NCI-H1436 (cell line): ENCODE measurements at places on chromosomes 3 and 15.

GRCh38 chr3:42520336-42520735 is 17.9 kb downstream of the VIPR1 start:
- DNase-seq, result no peak

DNA sequence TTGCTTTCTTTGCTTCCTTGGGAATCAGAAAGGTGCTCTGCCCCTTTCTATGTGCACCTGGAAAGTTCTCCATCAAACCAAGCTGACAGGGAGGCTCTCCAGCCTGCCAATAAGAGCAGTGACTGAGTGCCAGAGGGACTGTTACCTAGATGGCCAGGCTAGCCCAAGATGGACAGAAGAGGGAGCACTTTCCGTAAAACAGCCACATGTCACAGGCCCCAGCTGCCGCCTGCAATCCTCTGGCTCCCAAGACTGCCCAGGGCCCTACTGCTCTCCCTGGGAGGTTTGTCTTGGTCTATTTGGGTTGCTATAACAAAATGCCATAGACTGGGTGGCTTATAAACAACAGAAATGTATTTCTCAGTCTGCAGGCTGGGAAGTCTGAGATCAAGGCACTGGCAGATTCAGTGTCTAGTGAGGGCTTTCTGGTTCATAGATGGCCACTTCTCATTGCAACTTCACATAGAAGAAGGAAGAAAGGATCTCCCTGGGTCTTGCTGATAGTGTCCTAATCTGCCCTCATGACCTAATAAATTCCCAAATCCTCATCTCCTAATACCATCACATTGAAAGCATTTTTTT is 72.3 kb downstream of the TAMM41 start:
- DNase-seq, result no peak

DNA sequence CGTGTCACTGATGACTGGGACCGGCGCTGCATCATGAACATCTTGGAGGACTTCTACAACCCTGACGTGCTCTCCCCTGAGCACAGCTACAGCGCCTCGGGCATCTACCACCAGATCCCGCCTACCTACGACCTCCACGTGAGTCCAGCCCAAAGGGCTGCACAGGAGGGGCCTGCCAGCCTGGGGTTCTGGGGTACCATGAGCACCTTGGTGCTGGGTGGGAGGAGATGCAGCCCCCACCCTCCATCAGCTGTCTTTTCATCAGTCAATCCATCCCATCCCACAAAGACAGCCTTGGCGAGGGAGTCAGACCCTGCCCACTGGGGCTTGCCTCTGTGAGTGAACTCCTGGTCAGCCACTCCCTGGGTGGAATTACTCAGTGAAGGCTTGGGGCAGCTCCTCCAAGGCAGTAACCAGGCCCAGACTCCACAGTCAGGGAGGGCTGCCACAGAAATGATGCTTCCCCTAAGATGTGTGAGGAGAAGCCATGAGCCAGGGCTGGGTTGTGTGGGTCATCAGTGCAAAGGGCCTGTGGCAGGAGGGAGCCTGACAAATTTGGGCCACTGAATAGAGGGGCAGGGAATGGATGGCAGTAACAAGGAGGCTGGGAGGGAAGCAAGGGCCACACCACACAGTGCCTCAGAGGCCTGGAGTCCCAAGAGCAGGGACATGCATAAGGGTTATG is 47.9 kb downstream of the SEMA3G start:
- DNase-seq, result no peak

DNA sequence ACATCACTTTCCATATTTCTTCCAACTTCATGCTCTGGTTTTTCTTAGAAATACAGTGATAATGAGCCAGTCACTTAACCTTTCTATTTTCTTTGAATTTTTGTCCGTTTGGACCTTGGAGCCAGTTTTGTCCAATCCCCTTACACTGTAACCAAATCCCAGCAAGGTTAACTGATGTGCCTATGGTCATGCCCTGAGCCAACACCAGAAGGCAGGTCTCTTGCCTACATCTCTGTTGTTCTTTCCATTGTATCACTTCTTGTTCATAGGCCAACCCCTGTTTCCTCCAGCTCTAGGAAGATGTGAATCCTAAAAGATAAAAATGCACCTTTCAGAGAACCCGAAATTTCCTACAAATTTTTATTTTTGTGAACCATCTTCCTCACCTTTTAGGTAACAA is 122.7 kb downstream of the CMSS1 start:
- no peak for DNase-seq

GRCh38 chr3:166860217-166860616 is 519.9 kb downstream of the ZBBX start:
- DNase-seq, result no peak

DNA sequence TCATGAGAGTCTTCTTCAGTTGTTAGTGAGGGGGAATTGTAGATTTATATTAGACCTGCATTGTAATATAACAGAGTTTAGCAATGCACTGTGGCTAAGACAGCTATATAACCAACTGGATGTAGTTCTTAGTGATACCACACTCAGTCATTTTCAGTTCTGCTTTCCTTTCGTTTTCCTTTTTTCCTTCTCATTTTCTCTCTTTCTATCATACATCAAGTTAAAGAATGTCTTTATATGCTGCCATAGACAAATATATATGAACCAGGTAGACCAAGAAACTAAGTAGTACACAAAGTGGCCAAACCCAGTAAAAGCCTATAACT is 43.7 kb upstream of the CD47 start:
- no peak for DNase-seq

DNA sequence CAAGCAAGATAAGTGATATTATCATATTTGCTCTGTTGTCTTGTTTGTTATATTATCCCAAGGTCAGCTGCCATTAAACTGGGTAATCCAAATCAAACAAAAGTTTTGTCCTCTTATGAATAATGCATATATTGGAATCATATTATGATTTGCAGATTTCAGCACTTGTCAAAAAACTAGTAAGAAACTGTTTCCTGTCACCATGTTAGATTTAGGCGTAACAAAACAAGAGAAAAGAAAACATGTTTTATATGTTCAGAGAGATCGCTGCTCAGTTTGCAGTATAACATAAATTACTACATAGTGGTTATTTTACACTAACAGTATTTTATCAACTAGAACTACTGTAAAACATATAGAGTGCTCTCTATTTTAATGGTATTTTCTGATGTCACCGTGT is 123.4 kb upstream of the ICE2 start:
- DNase-seq, result no peak

GRCh38 chr3:50319894-50320625 is 2.5 kb downstream of the HYAL2 start:
- no peak for DNase-seq

DNA sequence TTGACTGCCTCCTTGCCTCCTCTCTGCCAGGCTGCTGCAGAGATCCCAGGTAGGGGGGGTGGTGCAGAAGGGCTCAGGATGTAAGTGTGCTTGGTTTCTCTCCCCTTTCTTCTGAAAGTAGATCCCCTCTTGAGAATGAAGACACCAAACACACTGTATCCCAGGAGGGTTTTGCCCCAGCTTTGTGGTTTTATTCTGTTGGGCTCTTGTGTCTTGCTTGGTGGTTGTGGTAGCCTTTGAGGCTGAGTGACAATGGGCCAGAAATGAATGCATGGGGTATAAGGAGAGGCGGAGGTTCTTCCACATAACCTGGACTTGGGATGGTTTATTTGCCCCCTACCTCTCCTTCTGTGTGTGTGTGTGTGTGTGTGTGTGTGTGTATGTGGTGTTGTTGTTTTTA is 5.7 kb downstream of the PDIA5 start:
- DNase-seq, result no peak

DNA sequence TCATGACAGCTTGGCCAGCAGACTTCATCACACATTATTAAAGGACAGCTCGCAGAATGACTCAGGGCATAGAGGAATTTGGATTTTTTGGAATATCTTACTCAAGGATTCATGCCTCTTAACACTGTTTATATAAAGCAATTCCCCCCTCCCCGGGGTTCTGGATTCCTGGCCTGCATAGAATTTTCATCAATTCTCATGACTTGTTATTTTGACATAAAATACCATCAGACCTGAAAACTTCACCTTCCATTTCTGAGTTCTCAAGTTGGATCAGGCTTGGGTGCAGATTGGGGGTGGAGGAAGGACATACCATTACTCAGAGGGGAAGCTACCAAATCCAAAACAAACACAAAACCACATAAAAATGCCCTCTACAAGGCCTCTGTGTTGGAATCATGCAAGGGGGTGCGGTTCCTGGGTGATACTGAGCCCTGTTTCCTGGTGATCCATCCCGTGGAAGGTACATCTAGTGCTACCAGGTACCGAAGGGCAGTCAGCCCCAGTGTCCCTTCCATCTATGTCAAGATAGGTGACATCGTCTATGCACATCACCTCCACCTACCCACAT is 95.3 kb downstream of the DAPK2 start:
- DNase-seq, result no peak

- DNase-seq, result no peak
These were observed 7.5 kb upstream of the DNAAF4 start for GRCh38 chr15:55515491-55515890.

- no peak for DNase-seq
These were observed 164.1 kb upstream of the CHRNA7 start for GRCh38 chr15:31866248-31866647.

DNA sequence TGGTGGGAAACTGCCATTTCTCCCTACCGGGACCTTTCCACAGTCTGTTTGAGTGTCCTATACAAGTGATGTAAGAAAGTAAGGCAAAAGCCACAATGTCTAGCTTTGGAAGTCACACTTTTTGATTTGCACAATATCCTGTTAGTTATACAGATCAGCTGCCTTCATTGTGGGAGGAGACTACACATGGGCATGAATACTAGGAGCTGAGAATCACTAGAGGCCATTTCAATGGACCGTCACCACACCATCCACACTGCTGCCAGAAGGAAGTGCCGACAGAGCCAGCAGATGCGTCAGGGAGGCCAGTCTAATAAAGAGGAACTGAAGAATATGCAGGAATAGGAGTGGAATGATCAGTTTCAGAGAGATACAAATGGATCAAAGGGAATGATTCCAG is 65.8 kb downstream of the SCN11A start:
- no peak for DNase-seq

DNA sequence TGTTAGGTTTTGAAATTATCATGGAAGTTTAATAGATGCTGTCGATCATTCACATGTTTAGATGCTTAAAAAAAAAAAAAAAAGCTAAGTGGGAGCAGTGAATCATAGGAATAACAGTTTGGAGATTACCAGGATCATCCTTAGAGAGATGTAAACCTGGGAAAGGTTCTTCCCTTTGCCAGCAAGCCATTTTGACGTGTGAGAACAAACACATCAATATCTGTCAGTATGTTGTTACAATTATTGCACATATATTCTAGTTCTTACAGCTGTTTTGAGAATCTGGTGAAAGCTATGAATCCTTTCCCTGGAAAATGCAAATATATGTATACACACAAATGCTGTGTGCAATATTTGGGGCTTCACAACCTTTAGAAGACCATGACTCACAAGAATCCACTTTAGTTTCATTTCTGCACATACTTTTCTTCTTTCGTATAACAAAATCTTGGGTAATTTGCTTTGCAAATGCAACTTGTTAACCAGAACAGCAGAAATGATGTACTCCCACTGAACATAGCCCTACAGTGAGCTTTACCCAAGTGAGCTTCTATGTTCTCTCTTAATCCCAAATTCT is 12.0 kb downstream of the NFKBIZ start:
- no peak for DNase-seq

GRCh38 chr3:122076491-122077292 is 21.5 kb downstream of the CD86 start:
- DNase-seq, result no peak

DNA sequence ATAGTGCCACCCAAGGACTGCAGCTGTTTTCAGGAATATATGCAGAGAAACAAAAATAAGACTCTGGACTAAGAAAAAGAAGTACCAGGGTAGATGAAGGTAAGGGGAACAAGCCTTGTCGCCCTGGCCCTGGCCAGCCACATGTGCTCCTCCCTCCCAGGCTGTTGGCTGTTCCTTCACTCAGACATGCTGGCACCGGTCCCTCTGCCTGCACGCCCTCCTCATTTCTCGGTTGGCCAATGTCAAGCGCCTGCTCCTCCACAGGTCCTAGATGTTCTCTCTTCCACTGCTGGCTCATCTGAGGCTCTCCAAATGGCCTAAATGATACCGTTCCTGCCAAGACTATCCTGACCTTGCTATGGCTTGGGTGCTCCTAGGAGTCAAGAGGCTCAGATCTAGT is 288.4 kb upstream of the LYSMD4 start:
- no peak for DNase-seq

DNA sequence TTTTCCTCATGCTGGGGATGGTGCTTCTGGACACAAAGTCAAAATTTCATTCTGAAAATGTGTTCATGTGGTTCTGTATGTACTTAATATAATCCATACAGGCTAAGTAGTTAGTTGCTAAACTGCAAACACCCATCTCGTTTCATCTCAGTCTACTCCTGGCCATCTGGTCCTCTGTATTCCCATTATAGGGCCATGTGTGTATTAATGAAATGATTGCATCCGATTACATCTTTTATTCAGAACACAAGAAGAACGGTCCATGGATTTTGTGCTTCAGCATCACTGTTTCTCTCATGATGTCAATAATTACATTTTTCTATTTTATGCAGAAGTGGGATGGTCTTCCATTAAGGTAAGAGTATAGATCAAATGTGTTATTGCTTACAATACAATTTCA is 6.1 kb upstream of the GJD2 start:
- DNase-seq, result no peak

DNA sequence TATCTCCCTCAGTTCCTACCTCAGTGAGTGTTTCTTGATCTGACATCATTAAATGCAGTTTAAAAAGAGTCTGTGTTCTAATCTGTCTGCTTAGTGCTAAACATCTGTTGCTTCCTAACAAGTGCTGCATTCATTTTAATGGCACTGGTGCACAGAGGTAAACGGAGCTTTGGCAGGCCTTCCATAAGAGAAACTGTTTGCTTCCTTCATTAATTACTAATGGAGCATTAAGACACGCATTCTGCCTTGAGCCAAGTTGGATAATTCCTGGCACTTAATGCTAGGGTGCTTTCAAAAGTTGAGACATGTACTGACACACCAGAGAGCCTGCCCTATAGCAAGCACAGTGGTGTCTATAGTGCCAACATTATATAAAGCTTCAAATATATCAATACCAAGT is 34.7 kb downstream of the SCG5 start:
- DNase-seq, result no peak

DNA sequence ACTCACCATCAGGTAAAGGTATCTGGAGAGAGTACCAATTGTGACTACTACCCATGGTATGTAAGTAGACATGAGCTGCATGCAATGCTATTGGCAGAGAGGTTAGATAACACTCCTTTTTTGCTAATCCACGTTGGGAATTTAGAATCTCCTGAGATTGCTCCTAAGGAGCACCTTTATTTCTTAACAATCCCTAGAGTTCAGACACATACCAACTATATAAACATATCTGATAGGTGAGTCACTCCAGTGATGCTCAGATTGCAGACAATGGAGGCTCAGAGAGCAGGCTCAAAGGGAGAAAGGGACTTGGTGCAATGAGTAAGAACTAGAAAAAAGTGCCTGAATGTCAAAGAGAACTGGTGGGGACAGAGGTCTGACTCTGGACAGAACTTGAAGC is 47.0 kb upstream of the LRRFIP2 start:
- no peak for DNase-seq

- DNase-seq, result no peak
These were observed 36.7 kb downstream of the SMAD3 start for GRCh38 chr15:67101911-67102598.
